ENCODE measurements at places on chromosomes 5 and 9.

DNA sequence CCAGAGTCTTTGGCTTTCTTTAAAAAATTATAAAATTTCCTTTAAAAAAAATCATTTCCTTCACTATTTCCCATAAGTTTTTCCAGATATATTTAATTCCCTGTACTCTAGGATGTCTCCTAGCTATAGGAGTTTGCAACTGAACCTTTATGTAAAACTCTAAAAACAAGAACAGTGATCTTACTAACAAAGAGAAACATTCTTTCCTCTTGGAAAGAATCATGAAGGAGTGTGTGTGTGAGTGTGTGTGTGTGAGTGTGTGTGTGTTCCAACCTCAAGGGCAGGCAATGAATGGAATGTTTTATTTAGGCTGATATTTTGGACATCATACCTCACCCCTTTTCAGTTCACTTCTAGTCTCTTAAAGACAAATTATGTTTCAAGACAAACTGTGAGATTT, 309.2 kb downstream of the CEMIP2 start:
- DNase-seq = no peak

- DNase-seq = no peak
Measured at GRCh38 chr5:134879456-134879855, 5.3 kb downstream of the TXNDC15 start.

- no peak for DNase-seq
Measured at GRCh38 chr9:32200896-32201295, 183.5 kb upstream of the ACO1 start.

DNA sequence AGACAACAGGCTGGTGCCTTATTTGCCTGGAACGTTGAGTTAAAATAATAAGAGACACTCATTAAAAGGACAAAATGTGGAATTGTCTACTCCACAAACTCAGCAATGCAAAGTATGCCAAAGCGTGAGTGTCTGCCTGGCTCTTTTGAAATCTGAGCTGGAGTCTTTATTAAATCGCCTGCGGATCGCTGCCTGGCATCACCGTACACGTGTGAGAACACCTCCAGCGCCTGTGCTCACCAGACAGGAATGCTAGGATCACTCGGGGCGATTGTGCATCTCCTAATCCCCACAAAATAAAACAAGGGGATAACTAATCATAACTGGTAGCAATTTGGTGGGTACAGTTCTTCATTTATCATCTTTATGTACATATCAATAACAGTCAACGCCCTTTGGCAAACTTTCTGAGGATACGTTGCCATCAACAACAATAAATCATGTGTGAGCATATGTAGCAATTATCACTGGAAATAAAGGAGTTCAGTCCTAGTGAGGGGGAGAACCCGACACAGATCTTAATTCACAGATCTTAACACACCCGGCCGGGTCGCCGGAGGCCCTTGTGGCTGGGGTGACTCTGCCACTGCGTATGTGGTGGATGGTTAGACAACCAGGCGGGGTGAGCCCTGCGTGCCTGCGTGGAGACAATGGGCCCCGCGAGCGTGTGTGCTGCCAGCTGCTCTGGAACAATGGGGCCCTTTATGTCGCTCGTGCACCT, 284.9 kb upstream of the IRX1 start:
- DNase-seq = no peak

- DNase-seq = no peak
Measured at GRCh38 chr9:79034583-79034982, 537.2 kb upstream of the TLE4 start.

- peak; percentile 42 for DNase-seq
Measured at GRCh38 chr9:136051837-136052471, 43.1 kb downstream of the NACC2 start.

GRCh38 chr9:127904561-127905003, 5.2 kb upstream of the ST6GALNAC6 start:
- no peak for DNase-seq

DNA sequence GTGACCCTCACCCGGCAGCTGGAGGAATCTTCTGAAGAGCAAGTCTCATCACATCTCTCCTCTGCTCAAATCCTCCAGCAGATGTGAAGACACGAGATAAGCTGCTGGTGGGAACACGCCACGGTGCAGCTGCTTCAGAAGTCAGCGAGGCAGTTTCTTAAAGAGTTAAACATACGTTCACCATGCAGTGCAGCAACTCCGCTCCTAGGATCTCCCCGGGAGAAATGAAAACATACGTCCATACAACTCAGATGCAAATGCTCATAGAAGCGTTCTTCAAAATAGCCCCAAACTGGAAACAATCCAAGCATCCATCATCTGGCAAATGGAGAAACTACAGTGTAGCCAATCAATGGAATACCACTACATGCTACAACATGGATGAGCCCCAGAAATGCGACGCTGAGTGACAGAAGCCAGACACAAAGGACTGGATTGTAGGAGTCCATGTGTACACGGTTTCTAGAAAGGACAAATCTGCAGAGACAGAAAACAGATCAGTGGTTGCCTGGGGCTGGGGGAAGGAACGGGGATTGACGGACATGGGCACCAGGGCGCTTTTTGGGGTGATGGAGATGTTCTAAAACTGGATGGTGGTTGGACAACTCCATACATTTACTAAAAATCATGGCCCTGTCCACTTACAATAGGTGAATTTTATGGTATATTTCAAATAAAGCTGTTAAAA, 150.6 kb downstream of the COL23A1 start:
- DNase-seq = no peak

GRCh38 chr5:160271836-160272235, 40.5 kb downstream of the CCNJL start:
- DNase-seq = no peak

GRCh38 chr9:88259001-88259400, 120.7 kb upstream of the SPATA31C2 start:
- DNase-seq = no peak

DNA sequence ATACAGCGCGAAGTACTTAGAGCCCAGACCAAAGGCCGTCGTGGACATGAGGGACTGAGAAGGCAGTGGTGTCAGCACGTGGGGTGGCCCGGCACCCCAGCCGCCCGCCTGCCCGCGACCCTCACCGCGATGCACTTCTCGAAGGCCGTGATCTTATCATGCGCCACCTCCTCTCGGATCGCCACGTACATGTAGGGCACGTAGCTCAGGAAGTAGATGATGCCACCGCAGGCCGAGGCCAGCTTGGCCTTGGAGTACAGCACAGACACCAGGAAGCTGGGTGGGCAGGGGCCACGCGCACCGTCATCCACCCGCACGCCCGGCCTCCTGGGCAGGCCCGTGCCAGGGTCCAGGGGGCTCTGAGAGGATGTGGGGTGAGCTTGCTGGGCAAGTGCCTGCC, 11.0 kb downstream of the ABCA2 start:
- DNase-seq = no peak

DNA sequence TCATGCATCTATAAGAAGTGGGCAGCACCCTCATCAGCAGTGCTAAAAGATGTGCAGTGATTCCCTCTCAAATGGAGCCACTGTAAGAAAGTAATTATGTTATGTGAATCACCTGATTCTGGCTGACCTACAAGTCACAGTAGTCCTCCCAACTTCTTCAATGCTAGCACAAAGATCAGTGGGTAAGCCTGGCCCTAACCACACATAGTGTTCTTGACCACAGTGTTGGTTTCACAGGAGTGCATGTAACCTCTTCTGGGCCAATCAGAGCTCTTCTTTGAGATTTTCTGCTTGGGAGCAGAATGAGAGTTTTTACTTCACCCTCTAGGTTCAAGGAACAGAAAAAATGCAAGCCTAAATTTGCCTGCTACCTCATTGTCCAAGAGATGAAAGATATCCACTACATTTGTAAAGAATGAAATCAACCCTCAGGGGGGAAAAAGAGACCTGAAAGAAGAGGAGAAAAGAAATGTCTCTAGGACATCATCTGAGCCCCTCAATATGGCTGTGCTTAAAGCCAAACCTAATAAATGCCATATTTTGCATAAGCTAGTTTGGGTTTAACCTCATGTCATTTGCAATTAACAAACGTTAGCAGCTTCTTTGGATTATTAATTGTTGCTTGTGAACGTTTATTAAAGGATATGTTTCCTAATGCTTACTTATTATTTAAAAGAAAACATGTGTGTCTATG, 65.3 kb upstream of the ADRB2 start:
- DNase-seq = no peak

GRCh38 chr5:35685161-35685560, 67.5 kb downstream of the SPEF2 start:
- DNase-seq = no peak

DNA sequence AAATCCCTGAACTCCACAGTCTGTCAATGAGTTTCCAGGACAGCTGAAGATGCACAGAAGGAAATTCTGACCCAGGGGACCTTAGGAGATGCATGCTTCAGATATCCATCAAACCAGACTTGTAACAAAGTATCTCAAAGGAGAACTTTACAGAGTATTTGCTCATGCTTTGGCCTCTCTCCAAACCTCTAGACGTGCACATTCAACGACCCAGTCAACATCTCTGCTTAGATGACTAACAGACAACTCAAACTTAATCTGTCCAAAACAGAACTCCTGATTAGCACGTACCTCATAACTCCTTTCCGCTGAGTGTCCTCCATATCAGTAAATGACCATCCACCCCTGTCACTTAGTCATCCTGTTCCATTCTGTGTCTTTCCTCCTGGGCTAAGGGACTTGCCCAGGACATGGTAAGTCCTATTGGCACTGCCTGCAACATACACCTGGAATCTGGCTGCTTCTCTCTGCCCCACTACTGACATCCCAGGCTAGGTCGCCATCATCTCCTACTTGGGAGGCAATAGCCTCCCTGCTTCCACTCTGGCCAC, 107.4 kb downstream of the LMNB1 start:
- DNase-seq = no peak

DNA sequence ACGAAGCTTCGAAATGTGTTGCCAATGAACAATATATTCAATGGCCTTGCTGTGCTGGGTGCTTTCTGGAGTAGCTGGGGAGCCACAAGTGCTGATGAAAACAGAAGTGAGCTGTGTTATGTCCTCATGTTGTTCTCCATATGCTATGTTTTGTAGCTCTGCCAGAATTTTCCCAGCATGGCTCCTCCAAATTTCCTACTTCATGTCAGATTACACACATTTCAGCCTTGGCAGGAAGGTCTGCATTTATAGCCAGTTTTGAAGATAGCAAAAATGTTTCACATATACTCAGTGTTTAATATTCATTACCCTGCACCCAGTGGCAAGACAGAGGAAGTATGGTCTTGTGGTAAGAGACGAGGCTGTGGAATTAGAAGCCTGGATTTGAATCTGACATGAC, 22.6 kb upstream of the NMUR2 start:
- no peak for DNase-seq

- peak; percentile 42 for DNase-seq
Measured at GRCh38 chr5:36724467-36725332, 118.3 kb downstream of the SLC1A3 start.

DNA sequence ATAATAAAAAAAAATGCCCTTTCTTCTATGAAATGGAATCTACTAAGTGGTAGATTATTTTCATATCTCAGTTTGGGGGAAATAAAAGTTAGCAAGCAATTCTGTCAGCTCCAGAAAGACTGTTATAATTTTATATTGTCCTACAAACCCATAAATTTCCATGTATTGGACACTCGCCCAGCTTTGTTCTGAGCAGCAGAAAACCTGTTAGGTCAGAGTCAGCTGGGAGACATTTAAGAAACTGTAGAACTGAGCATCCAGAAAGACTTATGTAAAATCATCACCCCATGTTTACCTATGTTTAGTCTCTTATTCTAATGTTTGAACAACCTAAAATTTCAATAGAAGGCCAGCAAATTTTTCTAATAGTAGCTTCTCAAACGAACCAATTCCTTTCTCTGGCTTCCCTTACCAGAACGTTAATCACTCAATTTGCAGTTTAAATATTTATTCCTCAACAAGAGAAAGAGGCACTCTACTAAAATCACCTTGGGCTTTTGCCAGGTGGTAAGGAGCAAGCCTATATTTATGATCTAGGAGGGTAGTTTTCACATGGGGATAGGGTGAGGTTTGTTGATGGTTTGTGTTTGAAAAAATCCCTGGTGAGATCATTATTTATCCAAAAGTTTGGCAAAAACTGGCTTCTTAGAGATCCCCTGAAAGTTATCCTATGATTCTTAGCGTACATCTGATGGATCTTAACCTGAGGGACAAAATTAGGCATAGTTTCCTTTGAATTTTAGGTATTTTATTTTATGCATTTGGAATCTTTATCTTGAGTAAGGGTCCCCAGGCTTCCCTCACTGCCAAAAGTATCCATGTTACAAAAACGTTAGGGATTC, 34.4 kb downstream of the MACROH2A1 start:
- no peak for DNase-seq

DNA sequence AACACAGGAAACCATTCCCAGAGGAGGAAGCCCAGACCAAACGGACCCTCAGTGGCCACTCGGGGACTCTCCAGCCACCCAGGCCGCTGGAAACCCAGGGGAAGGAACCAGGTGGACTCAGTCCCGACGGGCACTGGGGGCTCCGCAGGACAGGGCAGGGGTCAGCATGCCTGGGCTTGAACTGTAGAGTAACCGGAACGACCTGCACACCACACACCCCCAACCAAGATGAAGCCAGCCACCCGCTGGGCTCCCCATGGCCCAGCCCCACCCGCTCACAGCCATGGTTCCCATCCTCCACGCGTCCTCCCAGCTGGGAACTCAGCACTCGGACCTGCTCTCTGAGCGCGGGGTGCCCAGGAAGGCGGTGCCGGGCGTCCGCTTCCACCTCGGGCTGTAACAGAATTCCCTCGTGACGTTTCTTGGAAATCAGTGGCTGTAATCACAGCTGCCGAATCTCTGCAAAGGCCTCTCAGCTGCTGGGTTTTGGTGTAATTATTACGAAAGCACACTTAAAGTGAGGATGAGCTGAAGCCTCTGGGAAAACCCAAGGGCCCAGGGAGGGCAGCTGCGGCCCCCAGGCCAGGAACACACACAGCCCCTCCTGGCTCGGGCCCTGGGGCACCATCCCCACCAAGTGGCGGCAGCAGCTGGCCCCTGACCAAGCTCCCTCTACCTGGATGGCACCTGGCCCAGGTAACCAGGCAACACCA, 13.8 kb downstream of the NACC2 start:
- DNase-seq = no peak

GRCh38 chr9:124440786-124441185, 9.5 kb upstream of the ADGRD2 start:
- no peak for DNase-seq

DNA sequence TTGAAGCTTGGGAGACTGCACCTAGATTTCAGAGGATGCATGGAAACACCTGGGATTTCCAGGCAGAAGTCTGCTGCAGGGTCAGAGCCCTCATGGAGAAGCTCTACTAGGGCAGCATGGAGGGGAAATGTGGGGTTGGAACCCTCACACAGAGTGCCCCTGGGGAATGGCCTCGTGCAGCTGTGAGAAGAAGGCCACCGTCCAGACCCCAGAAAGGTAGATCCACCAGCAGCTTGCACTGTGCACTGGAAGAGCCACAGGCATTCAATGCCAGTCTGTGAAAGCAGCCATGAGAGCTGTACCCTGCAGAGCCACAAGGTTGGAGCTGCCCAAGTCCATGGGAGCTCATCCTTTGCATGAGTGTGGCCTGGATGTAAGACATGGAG, 285.3 kb upstream of the FAM174A start:
- DNase-seq = no peak
